Renal pelvis (tissue), 12 donors: ENCODE measurements at places on chromosomes 2 and 18. TPM values are rescaled to one million over a fixed set of nuclear protein-coding genes. Genes with fewer than 3 reads are reported as not detected.

DNA sequence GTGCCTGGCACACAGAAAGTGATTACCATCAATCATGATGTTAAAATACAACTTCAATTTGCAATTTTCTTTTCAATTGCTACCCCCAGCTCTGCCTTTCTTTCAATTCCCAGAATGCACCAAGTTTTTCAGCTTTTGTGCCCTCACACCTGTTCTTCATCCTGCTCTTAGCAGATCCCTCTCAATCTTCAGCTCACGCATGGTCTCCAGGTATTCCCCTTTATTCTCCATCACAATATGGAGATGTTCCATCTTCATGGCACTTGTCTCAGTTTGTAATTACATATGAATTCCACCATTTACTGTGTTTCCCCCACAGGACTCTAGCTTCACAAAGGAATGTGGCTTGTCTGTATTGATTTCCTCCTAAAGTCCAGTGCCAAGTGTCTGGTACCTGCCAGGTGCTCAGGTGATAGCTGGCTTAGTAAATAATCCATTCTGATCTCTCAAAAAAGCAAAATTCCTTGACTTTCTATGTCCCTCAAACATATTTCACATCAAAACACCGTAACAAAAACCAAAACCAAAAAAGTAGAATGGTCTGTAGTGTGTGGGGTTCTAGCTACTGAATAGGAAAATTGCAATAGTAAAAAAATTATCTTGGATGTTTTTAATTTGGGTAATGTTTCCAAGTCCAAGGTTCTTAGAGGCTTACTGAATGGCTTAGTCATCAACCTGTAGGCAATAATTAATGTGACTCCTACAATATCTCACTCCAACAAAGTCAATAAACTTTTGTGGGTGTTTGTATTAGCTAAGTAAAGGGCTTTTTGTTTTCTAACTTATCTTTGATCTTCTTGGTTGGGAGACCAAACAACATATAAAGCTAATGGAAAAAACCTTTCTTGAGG, 2.9 kb upstream of the INSIG2 start:
- DNase-seq: no peak

DNA sequence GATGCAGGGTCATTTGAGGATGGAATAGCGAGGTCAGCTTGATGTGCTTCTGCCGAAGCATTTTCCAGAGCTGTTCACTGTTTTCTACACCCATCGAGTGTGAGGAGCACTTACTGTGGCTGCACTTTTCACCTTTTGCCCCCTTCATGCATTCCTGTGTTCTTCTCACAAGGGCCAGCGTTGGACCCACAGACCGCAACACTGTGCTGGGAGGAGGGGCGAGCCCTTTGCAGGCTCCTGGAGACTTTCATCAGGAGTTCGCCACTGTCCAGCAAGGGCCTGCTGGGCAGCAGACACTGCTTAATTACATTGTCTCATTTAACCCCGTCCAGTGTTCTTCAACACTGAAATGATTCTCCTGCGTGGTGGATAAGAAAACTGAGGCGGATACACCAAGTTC, 29.9 kb downstream of the CYP26B1 start:
- DNase-seq: no peak

DNA sequence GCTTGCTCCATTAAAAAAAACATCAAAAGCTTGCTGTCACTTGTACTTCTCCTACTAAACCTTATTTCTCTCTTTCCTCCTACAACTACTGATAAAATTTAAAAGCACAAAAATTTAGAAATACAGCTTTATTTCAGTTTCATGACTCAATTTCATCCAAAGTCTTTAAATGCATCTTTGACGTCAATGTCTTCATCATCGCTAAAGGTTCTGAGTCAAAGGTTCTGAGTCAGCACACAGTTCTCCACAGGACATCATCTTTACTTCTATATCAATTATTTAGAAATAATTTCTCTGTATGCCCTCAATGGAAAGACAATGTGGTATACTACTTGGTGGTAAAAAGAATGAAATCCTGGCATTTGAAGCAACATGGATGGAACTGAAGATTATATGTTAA, 163.9 kb upstream of the DNMT3A start:
- no peak for DNase-seq

- DNase-seq: no peak
Measured at GRCh38 chr2:156907806-156908205, 349.7 kb upstream of the GALNT5 start.

GRCh38 chr2:218988650-218989049, 3.7 kb upstream of the FEV start:
- DNase-seq: no peak

DNA sequence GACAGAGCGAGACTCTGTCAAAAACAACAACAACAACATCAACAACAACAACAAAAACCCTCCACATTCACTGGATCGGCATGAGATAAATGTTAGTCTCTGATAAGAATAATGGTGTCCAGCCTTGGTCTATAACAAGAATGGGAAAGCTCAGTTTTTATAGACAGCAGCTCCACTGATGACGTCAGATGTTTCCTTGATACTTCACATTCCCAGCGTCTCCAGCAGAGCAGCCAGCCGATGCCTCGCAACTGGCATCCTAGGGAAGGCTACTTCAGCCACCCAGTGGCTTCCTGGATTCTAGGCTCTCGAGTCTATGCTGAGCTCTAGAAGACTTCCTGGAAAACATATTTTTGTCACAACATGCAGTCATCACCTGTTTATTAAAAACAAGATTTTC, 271.4 kb upstream of the SMIM21 start:
- no peak for DNase-seq

- no peak for DNase-seq
Measured at GRCh38 chr2:215401896-215402379, 33.9 kb downstream of the FN1 start.

GRCh38 chr2:44136252-44136651, 32.4 kb upstream of the PPM1B start:
- DNase-seq: no peak

DNA sequence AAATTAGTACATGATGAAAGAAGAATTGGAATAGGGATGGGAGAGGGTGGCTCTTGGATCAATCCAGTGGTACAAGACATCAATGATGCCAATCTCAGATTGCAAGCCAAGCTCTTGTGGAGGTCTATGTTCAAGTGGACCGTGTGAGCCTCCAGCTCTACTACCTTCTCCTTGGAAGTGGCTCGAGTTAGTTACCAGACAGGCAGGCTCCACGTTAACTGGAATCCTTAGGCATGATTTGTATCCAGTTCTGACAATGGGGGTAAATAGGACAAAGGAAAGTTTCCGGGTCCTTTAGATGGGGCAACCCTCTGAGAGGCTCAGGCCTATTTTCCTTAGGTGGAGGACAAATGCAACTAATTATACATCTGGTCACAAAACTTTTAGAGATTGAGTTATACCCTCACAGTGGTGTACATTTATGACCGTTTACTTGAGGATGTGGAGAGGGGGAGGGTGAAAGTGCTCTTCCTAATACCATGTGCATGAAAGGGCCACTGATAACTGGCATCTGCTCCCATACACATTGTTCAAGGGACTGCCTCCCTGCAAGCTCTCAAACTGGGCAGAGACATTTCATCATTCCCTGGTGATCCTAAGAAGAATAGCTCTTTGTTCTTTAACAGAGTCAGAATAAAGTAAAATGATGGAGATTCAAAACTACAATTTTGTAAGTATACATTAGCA, 180.2 kb downstream of the SOCS6 start:
- DNase-seq: no peak

DNA sequence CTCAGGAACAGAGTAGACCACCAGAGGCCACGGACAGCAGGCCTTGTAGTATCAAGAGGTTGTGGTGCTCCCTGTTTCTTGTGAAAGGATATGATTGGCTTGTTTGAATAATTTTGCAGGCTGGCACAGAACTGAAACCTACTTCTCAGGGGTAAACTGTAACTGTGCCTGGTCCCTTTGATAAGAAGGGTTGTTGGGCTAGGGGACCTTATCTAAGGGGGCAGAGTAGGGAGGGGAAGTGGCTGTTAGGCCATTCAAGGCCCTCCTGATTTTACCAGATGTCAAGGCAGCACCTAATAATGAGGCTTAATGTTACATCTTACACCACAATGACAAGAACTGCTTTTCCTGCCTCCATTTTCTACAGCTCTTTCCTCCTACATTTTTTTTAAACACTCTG, 45.6 kb downstream of the GPR39 start:
- no peak for DNase-seq

- no peak for DNase-seq
Measured at GRCh38 chr18:46754661-46755292, 2.1 kb downstream of the ST8SIA5 start.

- no peak for DNase-seq
Measured at GRCh38 chr2:4265936-4266335, 562.6 kb downstream of the DCDC2C start.

DNA sequence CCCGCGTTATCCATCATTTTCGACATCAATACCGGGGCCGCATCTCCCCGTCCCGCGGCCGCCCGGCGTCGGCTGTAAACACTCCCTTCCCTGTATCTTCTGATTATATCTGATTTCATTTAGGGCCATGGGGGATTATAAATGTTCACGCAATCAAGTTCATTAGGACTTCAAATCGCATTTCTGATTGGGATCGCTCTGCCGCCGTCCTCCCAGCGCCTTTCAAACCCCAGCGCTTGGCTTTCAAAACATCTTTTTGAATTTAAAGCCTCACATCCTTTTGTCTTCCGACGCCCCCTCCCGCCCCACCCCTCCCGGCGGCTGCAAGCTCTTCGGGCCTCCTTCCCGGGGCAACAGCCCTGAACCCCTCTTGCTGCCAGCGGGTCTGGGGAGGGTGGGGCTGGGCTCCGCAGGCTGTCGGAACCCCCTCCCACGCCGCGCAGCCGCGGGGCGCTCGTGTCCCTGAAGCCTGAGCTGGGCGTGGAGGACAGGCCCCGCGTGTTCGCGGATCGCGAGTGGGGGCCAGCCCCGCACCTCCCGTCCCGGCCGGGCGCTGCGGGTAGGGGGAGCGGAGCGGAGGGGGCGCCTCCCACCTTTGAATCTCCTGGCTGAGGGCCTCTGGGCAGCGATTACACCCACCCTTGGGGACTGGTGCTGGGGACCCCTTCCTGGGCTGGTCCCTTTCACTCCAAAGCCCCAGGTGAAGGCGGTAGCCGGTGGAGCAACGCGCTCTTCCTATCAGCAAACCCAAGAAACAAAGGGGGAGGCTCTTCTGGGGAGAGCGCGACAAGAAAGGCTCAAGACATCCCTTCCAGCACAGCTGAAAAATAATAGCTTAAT, 11.3 kb upstream of the GBX2 start:
- no peak for DNase-seq

DNA sequence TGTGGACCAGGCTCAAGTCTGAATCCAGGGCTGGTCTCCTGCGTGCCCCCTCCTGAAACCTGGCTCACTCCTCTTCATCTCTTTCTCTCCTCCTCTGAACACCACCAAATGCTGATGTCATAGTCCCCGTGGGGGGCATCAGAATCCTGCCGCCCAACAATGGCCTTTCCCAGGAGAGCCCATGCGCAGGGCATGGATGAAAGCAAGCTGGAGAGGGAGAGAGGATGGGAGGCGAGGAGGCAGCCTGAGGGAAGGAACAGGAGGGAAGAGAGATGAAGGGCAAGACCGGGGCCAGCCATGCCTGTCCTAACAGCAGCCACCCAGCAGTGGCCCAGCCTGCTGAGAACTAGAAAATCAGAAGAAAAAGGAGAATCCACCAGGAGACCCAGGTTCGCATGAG, 22.3 kb upstream of the LPIN1 start:
- DNase-seq: no peak

GRCh38 chr2:48691935-48692691, 63.4 kb downstream of the LHCGR start:
- DNase-seq: no peak

- no peak for DNase-seq
Measured at GRCh38 chr18:73638709-73639108, 508.9 kb downstream of the FBXO15 start.

DNA sequence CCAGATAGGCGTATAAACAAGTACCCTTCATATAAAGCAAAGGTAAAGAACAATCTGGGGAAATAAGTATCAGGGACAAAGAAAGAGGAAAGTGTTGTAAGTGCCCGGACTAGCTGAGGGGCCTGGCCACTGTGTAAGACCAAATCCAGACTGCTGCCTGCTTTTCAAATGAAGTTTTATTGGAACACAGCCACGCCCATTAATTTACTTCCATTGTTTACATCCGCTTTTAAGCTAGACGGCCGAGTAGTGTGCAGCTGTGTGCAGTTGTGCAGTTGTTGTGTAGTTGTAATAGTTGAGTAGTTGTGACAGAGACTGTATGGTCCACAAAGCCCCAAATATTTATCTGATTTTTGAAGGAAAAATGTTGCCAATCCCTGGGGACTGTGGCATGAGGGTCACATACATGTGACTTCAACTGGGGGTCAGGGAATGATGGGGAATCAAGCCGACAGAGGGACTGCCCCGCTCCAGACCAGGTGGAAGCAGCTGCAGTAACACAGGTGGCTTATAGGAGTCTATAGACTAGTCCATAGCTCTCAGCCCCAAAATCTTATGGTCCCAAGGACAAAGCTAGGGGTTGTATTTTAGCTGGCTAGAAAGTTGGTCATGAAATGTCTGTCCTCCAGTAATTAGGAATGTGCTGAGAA, 30.0 kb downstream of the FHL2 start:
- no peak for DNase-seq

- no peak for DNase-seq
Measured at GRCh38 chr2:238580486-238580885, 153.8 kb downstream of the ASB1 start.

- no peak for DNase-seq
Measured at GRCh38 chr2:208363485-208363884, 43.1 kb upstream of the PTH2R start.

The NOSTRIN gene
- polyA plus RNA-seq: 37.4 TPM

The HEATR5B gene
- 23.3 TPM for polyA plus RNA-seq

The FRZB gene
- polyA plus RNA-seq: 11.5 TPM

The ZNF236 gene
- 10.1 TPM for polyA plus RNA-seq

The CDH7 gene
- polyA plus RNA-seq: 16.8 TPM

The CHRNG gene
- polyA plus RNA-seq: 1.4 TPM

The STON1 gene
- polyA plus RNA-seq: 31.1 TPM

The SH3RF3 gene
- polyA plus RNA-seq: 3.8 TPM

The ANKRD29 gene
- polyA plus RNA-seq: 1.1 TPM

The RTTN gene
- 18.6 TPM for polyA plus RNA-seq

The FOXD4L1 gene
- 0.26 TPM for polyA plus RNA-seq
